ENCODE measurements at places on chromosomes 2 and 18. TPM values are rescaled to one million over a fixed set of nuclear protein-coding genes. Genes with fewer than 3 reads are reported as not detected.

The FN1 gene
- 89.6 TPM for total RNA-seq

The INPP4A gene
- total RNA-seq, result 29.9 TPM

The ADD2 gene
- 31.8 TPM for total RNA-seq

The ACMSD gene
- total RNA-seq, result not detected

DNA sequence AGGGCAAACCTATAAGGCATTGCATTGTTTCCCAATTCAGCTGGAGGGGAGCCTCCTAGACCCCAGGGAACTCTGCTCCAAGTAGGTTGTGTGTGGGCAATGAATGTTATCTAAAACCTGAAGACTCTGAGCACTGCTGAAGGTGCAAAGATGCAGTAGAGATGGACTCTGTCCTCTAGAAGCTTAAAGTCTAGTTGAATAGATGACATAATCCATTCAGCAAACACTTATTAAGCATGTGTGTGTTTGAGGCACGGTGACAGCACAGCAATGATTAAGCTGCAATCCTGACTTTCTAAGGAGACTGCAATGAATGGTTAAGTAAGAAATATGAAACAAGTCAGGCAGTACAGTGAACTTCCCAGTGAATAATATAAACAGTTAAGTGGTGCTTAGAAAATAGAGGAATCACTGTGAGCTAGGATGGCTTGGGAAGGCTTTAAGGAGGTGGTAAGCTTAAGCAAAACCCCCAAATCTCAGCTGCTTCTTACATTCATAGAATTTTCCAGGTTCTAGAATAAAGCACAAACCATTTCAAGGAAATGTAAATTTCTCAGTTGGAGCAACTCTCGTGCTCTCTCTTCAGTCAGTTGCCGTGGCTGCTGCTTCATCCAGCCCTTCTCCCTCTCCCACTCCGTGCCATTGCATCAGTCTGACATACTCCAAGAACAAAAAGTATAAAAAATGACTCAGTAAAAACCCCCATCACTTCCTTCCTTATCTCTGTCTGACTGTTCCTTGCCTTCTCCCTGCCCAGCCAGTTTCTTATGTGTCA is 19.1 kb downstream of the MXD1 start:
- DNase-seq, result no peak
